Endothelial cell of umbilical vein (primary cell): ENCODE measurements at places on chromosomes 5 and 9. TPM values are rescaled to one million over a fixed set of nuclear protein-coding genes. Genes with fewer than 3 reads are reported as not detected.

KIF12 gene
- 0.46 and 0.88 TPM in 2 replicates for polyA plus RNA-seq

GRCh38 chr5:115657125-115657880, 31.5 kb upstream of the TMED7 start:
- no peaks in the 10 kb centered on the region for H3K36me3 ChIP-seq
- no peak for DNase-seq
- H3K4me3 ChIP-seq = no peak overlapping the region
- H3K4me1 ChIP-seq = no peaks in the 10 kb centered on the region
- H3K27ac ChIP-seq = no peak overlapping the region

DNA sequence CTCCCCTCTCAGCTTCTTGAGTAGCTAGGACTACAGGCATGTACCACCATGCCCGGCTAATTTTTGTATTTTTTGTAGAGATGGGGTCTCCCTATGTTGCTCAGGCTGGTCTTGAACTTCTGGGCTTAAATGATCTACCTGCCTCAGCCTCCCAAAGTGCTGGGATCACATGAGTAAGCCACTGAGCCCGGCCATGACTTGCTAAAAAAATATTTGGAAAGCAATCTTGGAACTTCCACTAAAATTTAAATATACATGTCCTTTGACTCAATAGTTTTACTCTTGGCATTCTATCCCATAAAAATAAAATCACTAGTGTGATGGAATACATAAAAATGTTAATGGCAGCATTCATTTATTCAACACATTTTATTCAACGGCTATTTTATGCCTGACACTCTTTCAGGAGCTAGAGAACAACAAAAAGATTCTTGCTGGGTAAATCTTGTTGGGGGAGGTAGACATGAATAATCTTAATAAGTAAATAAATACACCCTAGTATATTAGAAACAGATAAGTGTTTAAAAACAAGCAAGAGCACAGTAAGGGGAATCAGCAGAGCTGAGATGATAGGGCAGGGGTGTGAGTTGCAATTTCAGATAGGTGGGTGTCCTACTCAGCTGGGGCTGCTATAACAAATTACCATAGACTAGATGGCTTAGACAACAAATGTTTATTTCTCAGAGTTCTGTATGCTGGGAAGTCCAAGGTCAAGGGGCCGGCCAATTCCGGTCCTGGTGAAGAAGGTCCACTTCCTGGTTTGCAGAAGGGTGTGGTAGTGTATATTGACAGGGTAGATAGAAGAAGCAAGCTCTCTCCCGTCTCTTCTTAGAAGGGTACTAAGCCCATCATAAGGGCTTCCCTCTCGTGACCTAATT, 50.7 kb downstream of the KCNV2 start:
- no peak overlapping the region for H3K4me3 ChIP-seq
- H3K36me3 ChIP-seq = peaks cover 3% of the 10 kb centered on the region
- no peak overlapping the region for H3K27ac ChIP-seq
- H3K27me3 ChIP-seq = no peaks in the 10 kb centered on the region

- H3K27me3 ChIP-seq = no peaks in the 10 kb centered on the region
- no peak for DNase-seq
- H3K36me3 ChIP-seq = peaks cover 3% of the 10 kb centered on the region
- H3K4me1 ChIP-seq = peaks cover 28% of the 10 kb centered on the region
- no peak overlapping the region for H3K27ac ChIP-seq
Observed at GRCh38 chr5:98902733-98903132, 26.1 kb downstream of the CHD1 start.

GRCh38 chr9:127905004-127905728, 5.8 kb upstream of the ST6GALNAC6 start:
- peaks cover 41% of the 10 kb centered on the region for H3K4me1 ChIP-seq
- H3K36me3 ChIP-seq = no peaks in the 10 kb centered on the region
- DNase-seq = no peak
- H3K4me3 ChIP-seq = no peak overlapping the region
- no peaks in the 10 kb centered on the region for H3K27me3 ChIP-seq

EQTN gene
- polyA plus RNA-seq = not detected in 2 replicates

DNA sequence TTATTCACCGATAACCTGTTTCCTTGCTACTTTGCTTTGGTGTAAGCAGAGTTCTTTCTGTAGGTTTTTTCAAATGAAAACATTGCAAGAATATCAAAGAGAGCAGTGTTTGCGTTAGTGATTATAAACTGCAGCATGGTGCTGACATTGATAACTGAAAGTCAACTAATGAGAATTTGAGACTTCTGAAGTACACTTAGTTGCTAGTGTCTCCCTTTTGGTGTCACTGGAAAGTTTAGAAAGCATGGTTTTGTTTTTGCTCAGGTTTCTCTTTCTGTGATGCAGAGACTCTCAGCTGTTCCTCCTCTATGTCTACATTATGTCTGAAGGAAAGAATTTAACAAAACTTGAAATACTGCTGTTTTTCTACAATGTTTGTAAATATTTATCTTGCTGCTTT, 80.2 kb upstream of the ZNF169 start:
- H3K27ac ChIP-seq = no peak overlapping the region
- DNase-seq = no peak
- no peaks in the 10 kb centered on the region for H3K27me3 ChIP-seq
- peaks cover 8% of the 10 kb centered on the region for H3K36me3 ChIP-seq
- H3K4me1 ChIP-seq = peaks cover 31% of the 10 kb centered on the region
- no peak overlapping the region for H3K4me3 ChIP-seq

FGF1 gene
- not detected in 2 replicates for polyA plus RNA-seq

DNA sequence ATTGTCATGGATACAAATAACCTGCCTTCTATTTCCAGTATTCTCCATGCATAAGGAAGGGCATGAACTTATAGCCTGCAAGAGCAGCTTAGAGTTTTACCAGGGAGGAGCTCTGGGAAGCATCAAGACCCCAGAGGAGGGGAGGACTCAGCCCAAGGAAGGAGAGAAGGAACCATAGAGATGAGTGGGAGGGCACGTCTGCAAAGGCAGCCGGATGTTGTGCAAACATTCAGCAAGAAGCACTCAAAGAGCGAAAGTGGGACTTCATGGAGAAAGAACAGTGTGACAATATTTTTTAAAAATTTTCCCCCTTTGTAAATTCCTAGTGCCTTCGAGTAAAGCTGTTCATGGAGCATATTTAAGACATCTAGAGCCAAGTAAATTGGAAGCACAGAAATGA, 270.1 kb upstream of the PTGER4 start:
- no peaks in the 10 kb centered on the region for H3K27me3 ChIP-seq
- H3K36me3 ChIP-seq = no peaks in the 10 kb centered on the region
- H3K4me1 ChIP-seq = peaks cover 30% of the 10 kb centered on the region
- DNase-seq = no peak
- no peak overlapping the region for H3K4me3 ChIP-seq
- peak overlapping the region; percentile 81 for H3K27ac ChIP-seq
